ENCODE measurements at places on chromosomes 1 and 21.

DNA sequence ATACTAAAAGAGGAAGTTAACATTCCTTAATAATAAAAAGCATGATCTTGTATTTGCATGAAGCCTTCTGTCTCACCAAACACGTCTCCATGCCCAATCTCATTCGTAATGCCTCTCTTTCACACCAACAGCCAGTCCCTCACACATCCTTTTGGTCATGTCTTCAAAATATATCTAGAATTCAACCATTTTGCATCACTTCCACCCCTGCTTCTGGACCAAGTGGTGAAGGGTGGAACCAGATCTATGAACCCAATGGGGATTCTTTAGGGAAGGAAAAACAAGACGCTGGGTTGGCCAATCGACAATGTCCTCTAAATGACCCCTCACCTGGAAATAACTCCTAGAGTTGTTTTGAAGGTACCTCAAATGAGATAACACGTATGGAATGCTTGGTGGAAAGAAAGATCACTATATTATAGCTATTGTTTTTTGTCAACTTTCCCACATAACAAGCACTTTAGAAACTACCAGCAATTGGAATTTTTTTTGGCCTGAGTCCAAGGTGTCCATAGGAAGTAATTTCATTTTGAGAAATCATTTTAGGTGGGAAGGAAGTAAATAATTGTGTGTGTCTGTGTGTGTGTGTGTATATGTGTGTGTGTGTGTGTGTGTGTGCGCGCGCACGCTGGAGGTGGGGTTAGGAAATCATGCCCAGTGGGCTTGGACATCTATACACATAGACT is at the start of gene KCNA10:
Gene KCNA10 (minus strand): TSS at position 51 of the 686 bp plus-strand sequence. CDS start 388 bp downstream, outside the sequence.
- no peak within 1 kb of the TSS for H3K4me3 ChIP-seq
- no peak for DNase-seq
- no peak within 1 kb of the TSS for H3K27ac ChIP-seq
- peaks cover 28% of the 10 kb centered on the region for H3K27me3 ChIP-seq
- no peaks in the 10 kb centered on the region for H3K36me3 ChIP-seq

DNA sequence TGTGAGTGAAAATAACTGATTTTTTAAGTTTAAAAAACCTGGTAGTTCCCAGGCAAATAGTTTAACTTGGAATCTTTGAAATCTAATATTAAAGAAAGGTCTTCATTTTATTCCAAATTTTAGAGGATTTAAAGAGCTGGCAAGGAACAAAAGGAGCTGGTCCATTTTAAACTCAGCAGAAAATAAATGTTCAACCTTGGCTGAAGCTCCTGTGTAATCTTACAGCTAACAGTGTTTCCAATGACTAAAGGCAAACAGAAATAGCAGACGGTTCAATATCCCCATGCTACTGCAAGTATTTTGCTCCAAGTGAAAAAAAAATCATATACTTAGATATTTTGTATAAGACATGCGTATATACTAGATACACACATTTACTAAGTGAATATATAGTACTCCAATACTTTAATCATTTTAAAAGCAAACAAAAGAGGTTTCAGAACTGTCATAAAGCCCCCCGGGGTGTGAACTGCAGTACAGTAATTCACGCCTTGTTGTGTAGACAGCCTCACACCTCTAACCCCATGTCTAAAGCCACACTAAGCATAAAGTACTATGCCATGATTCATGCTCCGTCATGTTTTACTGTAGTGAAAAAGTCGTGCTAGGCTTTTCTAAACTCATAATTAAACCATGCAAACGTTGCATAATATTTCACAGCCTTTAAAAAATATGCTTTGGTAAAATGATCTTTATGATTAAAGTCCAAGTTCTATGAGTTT is 132.2 kb downstream of the CLIC6 start:
- no peak overlapping the region for H3K4me3 ChIP-seq
- H3K4me1 ChIP-seq: no peaks in the 10 kb centered on the region
- H3K36me3 ChIP-seq: no peaks in the 10 kb centered on the region
- peak; percentile 46 for DNase-seq

- H3K4me1 ChIP-seq: no peaks in the 10 kb centered on the region
- no peaks in the 10 kb centered on the region for H3K27me3 ChIP-seq
- no peak overlapping the region for H3K4me3 ChIP-seq
- H3K27ac ChIP-seq: no peak overlapping the region
- H3K36me3 ChIP-seq: no peaks in the 10 kb centered on the region
Measured at GRCh38 chr21:21007606-21008005, 9.4 kb downstream of the NCAM2 start.

- no peaks in the 10 kb centered on the region for H3K36me3 ChIP-seq
- peaks cover 7% of the 10 kb centered on the region for H3K27me3 ChIP-seq
- no peak for DNase-seq
Measured at GRCh38 chr1:47631411-47631995, 193.7 kb downstream of the FOXD2 start.

DNA sequence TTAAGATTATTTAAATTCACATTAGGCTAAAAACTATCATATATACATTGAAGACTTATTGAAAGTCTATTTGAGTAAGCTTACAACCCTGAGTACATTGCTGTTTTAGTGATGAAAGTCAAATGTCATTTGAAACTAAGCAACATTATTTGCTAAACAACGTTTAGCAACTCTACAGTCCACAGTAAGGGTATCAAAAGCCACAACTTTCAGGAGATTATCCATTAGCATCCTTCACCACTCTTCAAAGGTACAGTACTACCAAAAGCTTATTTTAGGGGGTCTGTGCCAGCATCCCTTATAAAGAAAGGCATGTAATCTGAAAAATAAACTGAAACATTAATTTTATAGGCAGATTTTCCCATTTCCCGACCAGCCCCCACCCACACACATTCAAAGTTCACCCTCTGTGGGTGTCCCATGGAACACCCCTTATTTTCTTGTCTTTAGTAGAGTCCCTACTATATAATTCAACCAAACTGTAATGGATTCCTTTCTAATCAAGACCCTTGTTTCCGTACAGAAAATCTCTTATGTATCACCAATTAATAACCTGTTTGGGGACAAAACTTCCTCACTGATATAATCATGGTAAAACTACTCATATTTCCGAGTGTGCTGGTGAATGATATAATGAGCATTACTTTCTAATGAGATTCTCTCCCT is 11.0 kb downstream of the SFPQ start:
- no peak overlapping the region for H3K4me3 ChIP-seq
- H3K4me1 ChIP-seq: no peaks in the 10 kb centered on the region
- H3K27ac ChIP-seq: no peak overlapping the region
- no peak for DNase-seq
- peaks cover 96% of the 10 kb centered on the region for H3K36me3 ChIP-seq

GRCh38 chr21:28615276-28615675 is 377.4 kb downstream of the LTN1 start:
- no peaks in the 10 kb centered on the region for H3K27me3 ChIP-seq
- no peak overlapping the region for H3K4me3 ChIP-seq

GRCh38 chr1:59699227-59699847 is 115.4 kb upstream of the HOOK1 start:
- peaks cover 2% of the 10 kb centered on the region for H3K4me1 ChIP-seq
- H3K27ac ChIP-seq: no peak overlapping the region
- peak; percentile 61 for DNase-seq
- no peaks in the 10 kb centered on the region for H3K36me3 ChIP-seq
- H3K27me3 ChIP-seq: no peaks in the 10 kb centered on the region
- no peak overlapping the region for H3K4me3 ChIP-seq

GRCh38 chr1:53505401-53505800 is 46.2 kb downstream of the DMRTB1 start:
- no peaks in the 10 kb centered on the region for H3K27me3 ChIP-seq
- H3K4me1 ChIP-seq: peaks cover 20% of the 10 kb centered on the region
- H3K4me3 ChIP-seq: no peak overlapping the region
- H3K36me3 ChIP-seq: no peaks in the 10 kb centered on the region
- H3K27ac ChIP-seq: no peak overlapping the region

GRCh38 chr1:168054117-168054516 is 82.6 kb downstream of the GPR161 start:
- DNase-seq: no peak
- H3K27me3 ChIP-seq: no peaks in the 10 kb centered on the region
- peaks cover 10% of the 10 kb centered on the region for H3K36me3 ChIP-seq
- no peak overlapping the region for H3K27ac ChIP-seq
- H3K4me1 ChIP-seq: peaks cover 23% of the 10 kb centered on the region
- H3K4me3 ChIP-seq: no peak overlapping the region

GRCh38 chr1:234262754-234263105 is 110.5 kb upstream of the COA6 start:
- H3K4me3 ChIP-seq: no peak overlapping the region

- H3K36me3 ChIP-seq: no peaks in the 10 kb centered on the region
- peak overlapping the region; percentile 32 for H3K27ac ChIP-seq
- no peak overlapping the region for H3K4me3 ChIP-seq
Measured at GRCh38 chr1:113947388-113948107, 18.4 kb downstream of the HIPK1 start.
